CD4-positive, alpha-beta T cell treated with Interleukin-1 beta for 1 hour (primary cell): ENCODE measurements at places on chromosomes 6 and 20.

DNA sequence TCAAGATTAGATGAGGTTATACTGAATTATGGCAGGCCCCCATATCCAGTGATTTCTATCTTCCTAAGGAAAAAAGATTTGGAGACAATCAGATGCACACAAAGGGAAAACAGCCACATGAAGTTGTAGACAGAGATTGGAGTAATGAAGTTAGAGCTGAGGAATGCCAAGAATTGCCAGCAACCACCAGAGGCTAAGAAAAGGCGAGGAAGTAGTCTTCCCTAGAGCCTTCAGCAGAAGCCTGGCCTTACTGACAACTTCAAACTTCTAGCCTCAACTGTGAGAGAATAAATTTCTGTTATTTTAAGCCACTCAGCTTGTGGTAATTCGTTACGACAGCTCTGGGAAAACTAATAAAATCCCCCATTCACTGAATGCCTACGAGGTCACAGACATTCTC, 473.9 kb downstream of the COL12A1 start:
- DNase-seq, result no peak

GRCh38 chr6:5730585-5731263, 276.0 kb downstream of the NRN1 start:
- DNase-seq, result no peak

DNA sequence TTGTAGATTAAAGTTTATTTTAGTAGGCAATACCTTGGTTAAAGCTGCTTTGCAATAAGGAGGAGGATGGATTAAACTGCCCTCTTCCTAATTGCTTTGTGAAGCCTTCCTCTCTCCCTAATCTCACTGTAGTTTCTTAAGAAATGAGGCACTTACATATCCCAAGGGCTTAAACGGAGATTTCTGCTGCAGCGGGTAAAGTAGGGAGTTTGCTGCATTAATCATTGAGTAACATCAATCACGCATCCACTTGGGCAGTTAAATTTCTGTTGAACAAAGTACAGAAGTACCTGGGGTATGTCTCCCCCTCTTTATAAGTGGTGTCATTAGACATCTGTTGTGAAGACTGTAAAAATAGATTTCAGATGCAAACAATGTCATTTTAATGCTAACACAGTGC, 29.5 kb upstream of the ARID1B start:
- DNase-seq, result no peak

GRCh38 chr20:9031991-9032390, 36.9 kb upstream of the PLCB4 start:
- DNase-seq, result no peak

GRCh38 chr20:19976595-19977372, 40.4 kb upstream of the NAA20 start:
- DNase-seq, result no peak

GRCh38 chr6:137117581-137117980, 55.9 kb downstream of the IL22RA2 start:
- no peak for DNase-seq

DNA sequence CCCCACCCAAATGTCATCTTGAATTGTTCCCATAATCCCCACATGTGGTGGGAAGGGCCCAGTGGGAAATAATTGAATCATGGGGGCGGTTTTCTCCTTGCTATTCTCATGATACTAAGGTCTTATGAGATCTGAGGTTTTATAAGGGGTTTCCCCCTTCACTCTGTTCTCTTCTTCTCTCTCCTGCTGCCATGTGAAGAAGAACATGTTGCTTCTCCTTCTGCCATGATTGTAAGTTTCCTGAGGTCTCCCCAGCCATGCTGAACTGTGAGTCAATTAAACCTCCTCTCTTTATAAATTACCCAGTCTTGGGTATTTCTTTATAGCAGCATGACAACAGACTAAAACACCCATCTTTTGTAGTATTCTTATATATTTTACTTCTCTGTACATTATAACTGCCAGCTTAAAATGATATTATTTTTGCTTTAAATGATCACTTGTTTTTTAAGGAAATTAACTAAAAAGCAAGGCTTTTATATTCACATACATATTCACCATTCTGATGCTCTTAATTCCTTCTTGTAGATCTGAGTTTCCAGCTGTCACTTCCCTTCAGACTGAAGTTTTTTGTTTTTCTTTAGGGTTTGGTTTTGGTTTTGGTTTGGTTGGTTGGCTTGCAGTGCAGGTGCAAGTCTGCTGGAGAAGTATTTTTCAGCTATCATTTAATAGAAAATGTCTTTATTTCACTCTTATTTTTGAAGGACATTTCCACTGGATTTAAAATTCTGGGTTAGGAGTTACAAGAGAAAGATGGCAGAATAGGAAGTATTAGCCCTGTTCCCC, 4.6 kb upstream of the ZSCAN31 start:
- no peak for DNase-seq

DNA sequence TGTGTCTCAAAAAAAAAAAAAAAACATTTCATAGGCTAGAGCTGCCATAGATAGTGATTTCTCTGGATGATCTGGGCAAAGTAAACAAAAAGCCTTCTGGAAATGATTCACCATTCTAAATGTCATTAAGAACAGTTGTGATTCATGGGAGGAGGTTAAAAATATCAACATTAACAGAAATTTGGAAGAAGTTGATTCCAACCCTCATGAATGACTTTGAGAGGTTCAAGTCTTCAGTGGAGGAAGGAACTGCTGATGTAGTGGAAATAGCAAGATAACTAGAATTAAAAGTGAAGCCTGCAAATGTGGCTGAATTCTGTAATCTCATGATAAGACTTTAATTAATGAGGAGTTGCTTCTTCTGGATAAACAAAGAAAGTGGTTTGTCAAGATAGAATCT, 26.8 kb upstream of the MMP24 start:
- DNase-seq, result no peak

DNA sequence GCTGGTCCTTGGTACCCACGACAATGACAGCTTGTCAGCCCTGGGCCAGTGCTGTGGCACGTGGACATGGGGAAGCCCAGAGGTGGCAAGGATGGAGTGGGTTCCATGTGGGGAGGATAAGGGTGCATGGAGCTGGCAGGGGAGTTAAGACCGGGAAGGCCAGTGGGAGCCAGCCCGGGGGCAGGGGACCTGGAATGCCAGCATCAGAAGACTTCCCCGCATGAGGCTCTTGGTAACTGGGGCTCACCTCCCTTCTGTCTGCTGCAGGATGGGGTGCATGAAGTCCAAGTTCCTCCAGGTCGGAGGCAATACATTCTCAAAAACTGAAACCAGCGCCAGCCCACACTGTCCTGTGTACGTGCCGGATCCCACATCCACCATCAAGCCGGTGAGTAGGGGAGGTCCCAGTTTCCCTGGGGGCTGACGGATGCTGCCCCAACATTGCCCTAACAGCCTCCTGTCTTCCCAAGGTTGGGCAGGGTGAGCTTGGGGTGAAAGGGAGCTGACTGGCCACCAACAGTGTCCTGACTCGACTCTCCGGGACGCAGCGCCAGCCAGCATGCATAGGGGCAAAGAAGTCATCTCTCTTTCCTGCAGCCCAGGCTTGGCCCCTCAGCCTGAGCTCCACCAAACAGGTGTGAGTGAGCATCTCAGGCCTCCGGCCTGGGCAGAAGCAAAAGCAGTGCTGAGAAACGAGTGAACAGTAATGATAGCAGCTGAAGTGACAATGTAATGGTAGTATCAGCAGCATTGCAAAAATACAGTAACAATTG, 19.5 kb downstream of the HCK start:
- DNase-seq, result no peak

DNA sequence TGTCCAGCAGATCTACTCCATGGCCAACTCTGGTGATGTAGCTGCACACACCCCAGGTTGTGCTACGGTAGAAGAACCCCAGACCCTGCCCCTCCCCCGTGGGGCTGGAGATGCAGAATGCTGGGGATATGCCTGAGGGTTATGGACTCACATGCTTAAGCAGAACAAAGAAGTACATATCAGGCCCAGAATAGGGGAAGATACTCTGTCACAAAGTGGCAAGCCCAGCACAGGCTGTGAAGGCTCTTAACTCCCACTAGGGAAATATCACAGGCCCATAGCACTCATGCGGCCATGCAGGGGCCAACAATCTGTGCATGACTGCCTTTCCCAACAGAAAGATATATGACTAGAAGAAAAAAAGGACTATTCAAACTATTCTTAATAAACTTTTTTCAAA, 234.9 kb downstream of the KCNQ5 start:
- DNase-seq, result no peak

DNA sequence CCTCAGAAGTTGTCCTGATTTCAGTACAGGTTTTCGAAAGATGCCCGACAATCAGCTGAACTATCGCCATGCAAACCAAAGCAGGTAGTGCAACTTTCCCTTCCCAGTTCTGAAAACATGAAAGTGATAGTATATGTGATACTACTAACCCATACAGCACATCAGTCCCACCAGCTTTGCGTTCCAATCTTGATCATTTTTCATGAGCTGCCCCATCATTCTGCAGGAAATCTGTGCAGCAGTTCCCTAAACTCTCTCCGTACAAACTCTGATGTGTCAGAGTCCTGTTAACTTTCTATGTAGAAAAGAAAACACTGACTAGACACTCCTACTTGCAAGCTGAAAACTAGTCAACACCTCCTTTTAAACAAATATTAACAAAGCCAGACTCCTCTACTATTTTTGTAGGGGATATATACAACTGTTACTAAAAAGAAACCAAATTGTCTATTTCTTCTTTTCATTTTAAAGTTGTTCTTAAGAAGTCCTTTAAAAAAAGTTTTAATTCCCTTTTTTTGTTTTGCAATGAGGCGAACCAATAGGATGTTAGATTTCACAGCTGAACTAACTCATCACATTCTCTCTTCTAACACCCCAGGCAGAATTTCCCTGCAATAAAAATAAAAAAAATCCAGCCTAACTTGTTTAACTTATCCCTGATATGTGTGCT, 99.6 kb upstream of the DST start:
- DNase-seq, result no peak

DNA sequence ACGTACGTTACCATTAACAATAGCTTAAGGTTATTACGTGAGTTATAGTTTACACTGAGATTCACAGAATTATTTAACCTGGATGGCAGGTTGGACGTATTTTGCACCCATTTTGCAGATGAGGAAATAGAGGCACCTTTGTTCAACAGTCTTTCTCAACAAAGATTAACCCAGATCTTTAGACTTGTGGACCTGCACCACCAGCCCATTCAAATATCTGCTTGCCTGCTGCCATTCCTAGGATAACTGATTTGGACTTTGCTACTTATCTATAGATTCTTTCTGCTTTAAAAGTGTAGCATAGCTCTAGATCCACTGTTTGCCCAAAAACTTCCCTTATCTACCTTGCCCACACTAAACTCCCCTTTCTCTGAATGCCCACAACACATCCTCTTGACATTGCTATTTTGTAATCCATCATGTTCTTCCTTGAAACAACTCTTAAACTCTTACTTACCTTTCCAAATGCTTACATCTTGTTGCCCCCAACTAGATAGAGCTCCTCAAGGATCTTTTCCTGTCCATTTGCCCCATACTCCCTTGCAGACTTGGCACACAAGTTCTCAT, 56.4 kb upstream of the TNFAIP3 start:
- DNase-seq, result no peak

DNA sequence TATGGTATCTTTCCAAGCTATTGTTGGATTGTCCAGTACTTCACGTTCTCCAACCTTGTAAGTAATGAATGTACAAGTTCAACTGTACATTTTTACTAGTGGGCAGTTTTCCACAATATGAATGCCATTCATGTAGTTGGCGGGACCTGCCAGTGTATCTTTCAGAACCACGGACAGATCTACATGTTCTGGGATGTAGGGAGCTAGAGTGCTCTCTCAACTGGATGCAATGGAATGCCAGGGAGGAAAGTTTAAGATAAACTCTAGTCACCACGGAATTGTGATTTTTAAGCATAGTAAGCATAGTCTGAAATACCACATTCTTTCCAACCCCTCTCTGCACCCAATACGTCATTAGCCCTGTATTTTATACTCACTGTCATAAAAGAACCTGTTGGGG, 21.5 kb upstream of the HLA-C start:
- no peak for DNase-seq

GRCh38 chr20:57142667-57143066, 123.8 kb downstream of the BMP7 start:
- no peak for DNase-seq

- DNase-seq, result no peak
These were observed 141.3 kb downstream of the TRMT11 start for GRCh38 chr6:126127659-126128058.

DNA sequence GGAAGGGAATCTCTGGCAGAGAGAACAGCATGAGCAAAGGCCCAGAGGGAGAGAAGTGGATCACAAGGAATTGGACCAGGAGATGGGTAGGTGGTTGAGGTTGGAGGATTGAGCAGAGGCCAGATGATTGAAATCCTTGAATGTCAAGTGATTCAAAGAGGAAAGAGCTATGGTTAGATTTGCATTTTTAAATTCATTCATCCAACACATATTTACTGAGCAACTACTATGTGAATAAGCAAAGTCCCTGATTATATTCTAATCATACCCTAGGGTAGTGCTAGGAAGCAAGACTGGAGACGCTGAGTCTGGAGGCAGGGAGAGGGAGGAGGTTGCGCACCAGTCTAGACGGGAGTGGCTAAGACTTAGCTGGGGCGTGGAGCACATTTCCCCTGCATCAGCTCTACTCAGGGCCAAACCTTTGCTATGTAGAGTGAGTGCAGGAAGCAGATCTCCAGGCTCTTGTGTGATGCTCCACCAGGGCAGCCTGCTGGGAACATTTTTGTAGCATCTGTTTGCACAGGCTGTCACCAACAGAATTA, 40.2 kb downstream of the EYA2 start:
- DNase-seq, result no peak

DNA sequence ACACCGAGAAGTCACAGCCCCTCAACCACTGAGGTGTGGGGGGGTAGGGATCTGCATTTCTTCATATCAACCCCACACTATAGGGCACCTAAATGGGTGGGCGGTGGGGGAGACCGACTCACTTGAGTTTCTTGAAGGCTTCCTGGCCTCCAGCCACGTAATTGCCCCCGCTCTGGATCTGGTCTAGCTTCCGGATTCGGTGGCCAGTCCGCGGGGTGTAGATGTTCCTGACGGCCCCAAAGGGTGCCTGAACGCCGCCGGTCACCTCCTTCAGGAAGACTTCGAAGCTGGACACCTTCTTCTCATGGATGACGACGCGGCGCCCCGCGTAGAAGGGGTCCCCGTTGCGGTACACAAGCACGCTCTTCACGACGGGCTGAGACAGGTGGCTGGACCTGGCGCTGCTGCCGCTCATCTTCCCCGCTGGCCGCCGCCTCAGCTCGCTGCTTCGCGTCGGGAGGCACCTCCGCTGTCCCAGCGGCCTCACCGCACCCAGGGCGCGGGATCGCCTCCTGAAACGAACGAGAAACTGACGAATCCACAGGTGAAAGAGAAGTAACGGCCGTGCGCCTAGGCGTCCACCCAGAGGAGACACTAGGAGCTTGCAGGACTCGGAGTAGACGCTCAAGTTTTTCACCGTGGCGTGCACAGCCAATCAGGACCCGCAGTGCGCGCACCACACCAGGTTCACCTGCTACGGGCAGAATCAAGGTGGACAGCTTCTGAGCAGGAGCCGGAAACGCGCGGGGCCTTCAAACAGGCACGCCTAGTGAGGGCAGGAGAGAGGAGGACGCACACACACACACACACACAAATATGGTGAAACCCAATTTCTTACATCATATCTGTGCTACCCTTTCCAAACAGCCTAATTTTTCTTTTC, at the start of gene DCDC2:
TSS of gene DCDC2 (minus strand) at position 724 of the 883 bp plus-strand sequence. CDS start at position 415, 309 bp downstream.
- peak; percentile 54 for DNase-seq

- DNase-seq, result no peak
These were observed 49.9 kb downstream of the PIGU start for GRCh38 chr20:34626992-34627391.

- DNase-seq, result no peak
These were observed 10.6 kb downstream of the FKBP5 start for GRCh38 chr6:35678021-35678654.
